ENCODE measurements at places on chromosomes 5 and 9.

DNA sequence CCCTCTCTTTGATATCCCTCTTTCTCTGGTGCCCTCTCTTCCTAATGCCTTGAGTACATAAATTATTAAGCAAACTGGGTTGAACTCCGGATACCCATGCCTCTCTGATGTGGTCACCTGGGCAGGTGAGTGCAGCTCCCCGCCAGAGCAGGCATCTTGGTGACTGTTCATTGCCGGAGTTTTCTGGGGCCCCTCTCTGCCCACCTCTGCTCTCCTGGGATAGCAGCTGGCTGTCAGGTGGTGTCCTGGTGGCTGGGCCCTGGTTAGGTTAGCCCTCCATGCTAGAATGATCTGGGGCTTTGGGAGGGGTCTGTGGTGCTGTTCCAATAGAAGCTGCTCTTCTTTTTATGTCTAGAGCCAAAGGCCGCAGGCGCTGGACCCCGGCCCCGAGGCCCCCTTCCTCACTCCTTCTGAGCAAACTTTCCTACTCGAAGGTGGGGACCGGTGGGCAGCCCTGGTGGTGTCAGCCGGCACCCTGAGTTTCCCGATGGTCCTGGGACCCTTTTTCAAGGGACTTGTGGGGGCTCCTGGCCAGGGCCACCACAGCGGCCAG is 4.9 kb upstream of the SCGB3A1 start:
- no peak for DNase-seq

DNA sequence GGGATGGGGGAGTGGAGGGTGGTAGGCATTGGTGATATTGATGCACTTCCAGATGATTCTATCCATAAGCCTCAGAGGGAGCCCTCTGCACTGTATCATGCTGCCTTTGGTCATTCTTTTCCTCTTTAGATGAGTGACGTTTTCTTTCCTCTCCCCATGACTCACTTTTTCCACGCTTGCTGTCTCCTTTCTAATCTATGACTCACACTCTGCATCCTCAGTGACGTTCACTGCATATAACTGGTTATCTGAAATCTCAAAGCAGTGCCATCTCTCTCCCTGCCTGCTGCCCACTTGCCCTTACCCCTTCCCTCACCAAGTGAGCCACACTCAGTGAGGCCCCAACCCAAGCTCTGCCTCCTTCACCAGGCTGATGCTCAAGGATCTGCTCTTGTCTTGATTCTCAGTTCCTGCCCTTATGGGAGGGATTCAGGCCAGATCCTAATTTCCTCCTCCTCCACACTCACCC is 31.6 kb downstream of the PTGS1 start:
- no peak for DNase-seq

DNA sequence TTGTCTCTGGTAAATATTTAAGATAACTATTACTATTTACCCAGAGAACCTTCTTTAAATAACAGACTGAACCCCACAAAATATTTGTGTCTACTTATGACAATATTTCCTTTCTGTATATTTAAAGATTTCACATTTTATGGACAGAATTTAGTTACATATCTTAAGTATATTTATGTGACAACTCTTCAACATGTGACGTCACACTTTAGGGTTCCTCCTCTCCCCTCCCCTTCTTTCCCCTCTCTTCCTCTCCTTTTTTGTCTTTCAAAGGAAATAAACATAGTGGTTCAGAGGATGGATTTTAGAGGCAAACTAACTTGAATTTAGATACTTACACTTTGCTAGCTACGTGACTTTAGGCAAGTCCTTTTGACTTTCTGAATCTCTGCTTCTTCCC is 655.6 kb upstream of the NUDT12 start:
- no peak for DNase-seq

DNA sequence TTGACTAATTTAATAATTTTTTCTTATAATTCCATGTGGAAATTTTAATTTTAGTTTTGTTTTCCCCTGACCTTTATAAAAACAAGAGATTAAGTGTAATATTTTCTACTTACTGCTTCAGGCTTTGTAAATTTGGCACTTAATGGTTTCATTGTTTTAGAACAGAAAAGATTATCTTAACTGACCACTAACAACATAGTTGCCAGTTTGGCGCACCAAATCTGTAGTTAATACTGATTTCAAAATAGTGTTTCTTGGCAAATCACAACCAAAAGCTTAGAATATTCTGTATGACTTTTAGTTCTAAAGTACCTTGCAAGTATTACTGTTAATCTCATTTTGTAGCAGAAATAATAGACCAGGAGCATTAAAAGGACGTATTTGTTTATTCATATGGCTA is 124.3 kb downstream of the COMMD10 start:
- DNase-seq, result no peak

- DNase-seq, result no peak
These were observed 586 bp upstream of the FCHO2 start for GRCh38 chr5:72955143-72955767.

GRCh38 chr5:5521029-5521428 is 98.6 kb downstream of the ICE1 start:
- DNase-seq, result no peak

DNA sequence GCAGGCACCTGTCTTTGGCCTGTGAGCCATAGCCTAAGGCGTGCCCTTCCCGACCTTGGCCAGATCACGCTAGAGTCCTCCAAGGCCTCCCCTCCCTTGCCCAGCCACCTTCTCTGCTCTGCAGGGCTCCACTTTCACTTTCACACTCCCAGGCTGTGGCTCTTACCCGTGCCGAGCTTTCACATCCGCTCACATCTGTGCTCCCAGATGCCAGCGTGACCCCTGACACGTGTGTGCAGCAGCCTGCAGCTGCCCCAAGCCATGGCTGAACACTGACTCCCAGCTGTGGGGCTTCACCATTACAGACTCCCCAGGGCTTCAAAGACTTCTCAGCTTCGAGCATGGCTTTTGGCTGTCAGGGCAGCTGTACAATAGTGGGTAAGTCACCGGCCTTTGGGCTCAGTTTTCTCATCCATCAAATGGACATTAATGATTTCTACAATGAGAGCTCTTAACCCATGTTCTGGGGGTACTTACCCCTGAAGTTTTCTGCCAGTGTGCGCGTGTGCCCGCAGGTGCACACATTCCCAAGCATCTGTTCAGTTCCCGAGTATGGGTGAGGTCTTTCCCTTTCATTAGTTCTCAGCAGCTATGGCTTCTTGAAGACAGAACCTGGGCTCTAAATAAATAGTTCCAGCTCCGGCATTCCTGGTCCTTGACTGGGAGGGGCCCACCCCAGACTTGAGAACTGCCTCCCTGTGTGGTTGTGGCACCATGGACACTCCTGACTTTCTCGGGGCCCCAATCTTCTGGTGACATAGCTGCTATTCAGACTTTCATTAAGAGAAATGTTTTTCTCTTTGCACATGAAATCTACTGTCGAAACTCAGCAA is 118.6 kb downstream of the RGS3 start:
- no peak for DNase-seq
